Nephron progenitor cell (in vitro differentiated cells): ENCODE measurements at places on chromosomes 16 and 17.

DNA sequence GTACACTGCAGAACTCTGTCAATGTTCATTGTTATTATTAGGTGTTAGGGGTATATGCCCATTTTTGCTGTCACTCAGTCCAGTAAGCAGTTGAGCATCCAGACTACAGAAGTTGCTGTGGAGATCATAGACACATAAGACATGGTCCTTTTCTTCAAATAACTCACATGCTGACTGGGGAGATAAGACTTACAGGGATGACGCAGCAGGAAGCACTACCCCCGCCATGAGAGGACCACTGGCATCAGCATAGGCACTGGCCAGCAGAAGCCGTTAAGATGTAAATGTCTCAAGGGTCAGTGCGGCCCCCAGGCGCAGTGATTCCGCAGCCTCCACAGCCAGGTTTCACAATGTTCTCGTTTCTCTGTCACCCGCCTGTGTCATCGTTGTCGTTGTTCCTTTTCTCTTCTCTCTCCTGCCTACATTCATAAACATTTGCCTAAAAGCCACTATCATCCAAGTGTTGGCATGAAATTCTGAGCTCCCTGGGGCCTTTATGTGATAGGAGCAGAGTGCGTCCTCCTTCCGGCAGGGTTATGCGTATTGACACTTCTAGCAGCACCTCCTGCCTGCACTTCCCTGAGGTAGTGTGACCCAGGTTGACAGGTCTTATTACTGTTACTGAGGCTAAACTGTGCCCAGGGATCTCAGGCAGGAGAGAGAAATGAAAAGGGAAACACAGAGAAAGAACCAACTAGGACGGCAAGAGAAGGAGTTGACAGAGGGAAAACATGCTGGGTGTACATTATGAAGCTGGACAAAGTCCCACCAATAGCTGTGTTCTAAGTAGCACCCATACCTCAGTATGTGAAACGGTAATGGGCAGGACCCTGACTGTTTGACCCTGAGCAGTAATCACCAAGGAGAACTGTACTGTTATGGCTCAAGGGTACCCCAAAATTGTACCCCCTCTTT, 17.9 kb downstream of the TANGO6 start:
- DNase-seq, result no peak

- no peak for DNase-seq
Observed at GRCh38 chr17:80938556-80938955, 53.1 kb upstream of the CHMP6 start.

DNA sequence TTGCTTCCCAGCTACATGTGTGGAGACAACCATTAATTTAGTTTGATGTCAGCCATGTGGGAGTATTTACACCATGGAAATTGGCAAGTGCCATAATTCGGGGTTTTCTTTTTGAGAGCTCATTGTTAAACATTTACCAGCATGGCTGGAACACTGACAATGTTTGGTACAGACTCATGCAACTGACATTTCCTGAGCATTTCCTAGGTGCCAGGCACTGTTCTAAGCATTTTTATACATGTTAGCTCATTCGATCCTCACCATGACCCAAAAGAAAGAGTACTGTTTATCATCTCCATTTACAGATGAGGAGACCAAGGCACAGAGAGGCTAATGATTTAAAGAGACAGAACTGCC, 86.9 kb downstream of the FOXL1 start:
- no peak for DNase-seq

- no peak for DNase-seq
Observed at GRCh38 chr17:2028234-2028614, 1.7 kb upstream of the DPH1 start.

GRCh38 chr16:22075043-22075757, 17.1 kb upstream of the VWA3A start:
- no peak for DNase-seq

- DNase-seq, result no peak
Observed at GRCh38 chr17:55524440-55525220, 13.4 kb upstream of the SMIM36 start.

GRCh38 chr17:75367312-75367711, 38.2 kb downstream of the GRB2 start:
- no peak for DNase-seq

- peak; percentile 76 for DNase-seq
Observed at GRCh38 chr17:39239640-39240314, 14.0 kb upstream of the STAC2 start.

DNA sequence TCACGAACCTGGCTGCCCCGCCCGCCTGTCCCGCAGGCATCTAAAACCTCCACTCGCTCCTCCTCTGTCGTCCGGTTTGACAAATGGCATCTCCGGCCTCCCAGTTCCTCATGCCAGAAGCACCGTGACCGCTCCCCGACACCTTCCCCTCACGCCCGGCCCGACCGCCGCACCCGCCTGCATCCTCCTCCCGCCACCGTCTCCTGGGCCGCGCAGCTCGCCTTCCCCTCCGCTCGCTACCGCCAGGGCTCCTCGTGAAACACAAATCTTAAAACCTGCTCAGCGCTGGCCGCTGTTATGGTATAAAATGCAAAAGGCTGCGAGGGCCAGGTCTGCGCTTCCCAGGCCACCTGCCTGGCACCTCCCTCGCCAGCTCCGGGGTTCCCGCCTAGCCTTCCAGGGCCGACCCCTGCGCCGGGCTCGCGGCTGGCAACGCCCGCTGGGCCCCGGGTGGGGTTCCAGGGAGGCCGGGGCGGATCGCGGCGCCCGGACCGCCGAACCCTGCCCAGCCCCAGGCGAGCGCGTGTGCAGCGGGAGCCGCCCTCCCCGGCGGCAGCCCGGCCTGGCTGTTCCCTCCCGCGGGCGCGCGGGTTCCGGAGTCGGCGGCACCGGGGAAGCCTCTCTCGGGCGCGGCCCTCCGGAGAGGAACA, 488 bp downstream of the SPSB3 start:
- peak; percentile 61 for DNase-seq

GRCh38 chr17:50356418-50356817, 10.5 kb downstream of the XYLT2 start:
- no peak for DNase-seq

- DNase-seq, result no peak
Observed at GRCh38 chr17:30148376-30148775, 31.8 kb downstream of the NSRP1 start.

DNA sequence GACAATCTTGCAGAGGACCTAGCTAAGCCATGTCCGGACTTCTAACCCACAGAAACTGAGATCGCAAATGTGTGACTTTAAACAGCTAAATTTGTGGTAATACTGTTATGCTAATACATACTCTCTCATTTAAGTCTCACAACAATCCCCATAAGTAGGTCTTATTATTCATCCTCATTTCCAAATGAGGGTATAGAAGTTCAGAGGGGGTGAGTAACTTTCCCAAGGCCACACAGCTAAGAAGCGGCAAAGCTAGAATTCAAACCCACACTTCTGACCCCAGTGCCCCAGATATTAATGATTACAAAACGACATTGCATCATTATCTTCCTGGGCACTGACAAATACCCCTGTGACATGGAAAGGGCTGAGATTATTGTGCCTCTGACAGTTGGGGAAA, 81.4 kb downstream of the CNGB1 start:
- DNase-seq, result no peak

DNA sequence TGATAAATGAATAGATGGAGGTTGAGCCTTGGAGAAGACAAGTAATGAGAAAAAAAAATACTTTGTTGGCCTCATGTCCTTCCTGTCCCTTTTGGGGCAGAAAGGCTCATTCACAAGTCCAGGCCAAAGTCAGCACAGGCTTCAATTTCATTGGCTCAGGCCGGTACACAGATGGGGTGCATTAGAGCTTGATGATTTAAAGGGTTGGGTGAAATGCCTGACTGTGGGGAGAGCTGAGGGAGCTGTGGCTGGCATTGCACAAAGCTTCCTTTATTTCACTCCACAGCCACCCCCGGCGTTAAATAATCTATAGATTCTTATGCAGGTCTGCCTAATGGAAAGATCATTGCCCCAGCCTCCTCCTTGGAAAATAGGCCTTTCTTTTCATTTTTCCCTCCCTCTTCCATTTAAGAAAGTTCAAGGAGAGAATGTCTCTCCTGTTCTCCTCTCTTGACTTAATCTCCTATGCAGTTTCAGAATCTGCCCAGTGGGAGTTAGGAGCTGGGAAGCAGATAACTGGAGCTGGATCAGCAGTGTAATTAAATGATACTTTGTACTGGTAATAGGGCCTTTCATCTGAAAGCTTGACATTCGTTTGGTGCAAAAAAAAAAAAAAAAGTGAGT, 24.4 kb downstream of the YPEL2 start:
- no peak for DNase-seq

- DNase-seq, result no peak
Observed at GRCh38 chr17:6474906-6475305, 30.7 kb downstream of the PIMREG start.

- DNase-seq, result no peak
Observed at GRCh38 chr16:35184356-35184870, 1725.0 kb downstream of the TP53TG3F start.

DNA sequence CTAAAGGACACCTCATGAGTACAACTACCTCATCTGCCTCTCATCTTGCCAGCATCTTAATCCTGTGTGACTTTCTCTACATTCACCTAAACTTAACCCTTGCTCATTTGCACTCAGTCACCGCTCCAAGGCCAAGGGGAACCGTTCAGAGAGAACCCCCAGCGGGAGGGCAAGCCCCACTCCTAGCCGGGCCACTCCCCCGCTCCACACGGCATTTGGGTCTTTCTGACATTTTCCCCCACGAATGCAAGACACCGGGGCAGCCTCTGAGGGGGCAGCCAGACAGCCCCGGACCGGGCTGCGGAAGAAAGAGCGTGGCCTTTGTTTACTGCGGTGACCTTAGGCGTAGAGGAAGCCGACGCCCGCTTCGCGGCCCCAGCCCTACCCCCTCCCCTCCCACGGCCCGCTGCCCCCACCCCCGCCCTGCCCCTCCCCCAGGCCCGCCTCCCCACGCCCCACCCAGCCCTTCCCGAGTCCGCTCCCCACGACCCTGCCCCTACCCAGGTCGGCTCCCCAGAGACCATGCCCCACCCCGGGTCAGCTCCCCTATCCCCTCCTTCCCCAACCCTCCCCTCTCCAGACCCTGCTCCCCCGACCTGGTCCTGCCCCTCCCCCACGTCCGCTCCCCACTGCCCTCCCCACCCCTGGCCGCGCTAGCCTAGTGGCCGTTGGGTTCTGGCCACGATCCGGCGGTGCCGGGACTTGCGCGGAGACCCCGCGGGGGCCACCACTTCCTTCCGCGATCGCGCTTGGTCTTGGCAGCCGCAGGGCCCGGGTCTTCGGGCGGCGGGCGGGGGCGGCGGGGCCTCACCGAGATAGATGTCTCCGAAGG, 789 bp downstream of the CSNK1D start:
- peak; percentile 67 for DNase-seq

GRCh38 chr16:86089334-86089900, 190.5 kb downstream of the IRF8 start:
- DNase-seq, result no peak

DNA sequence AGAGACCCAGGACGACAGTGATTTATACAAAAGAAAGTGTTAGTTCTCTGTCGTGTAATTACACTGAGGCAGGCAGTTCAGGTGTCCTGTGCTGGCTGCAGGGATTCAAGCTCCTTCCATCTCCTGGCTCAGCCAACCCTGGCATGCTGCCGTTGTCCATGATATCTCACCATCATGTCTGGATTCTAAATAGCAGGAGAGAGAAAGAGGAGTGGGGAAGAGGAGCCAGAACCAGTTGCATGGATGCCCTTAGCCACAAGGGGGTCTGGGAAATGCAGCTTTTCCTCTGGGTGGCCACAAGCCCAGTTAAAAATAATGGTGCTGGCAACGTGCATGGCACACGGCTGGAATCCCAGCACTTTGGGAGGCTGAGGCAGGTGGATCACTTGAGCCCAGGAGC, 9.7 kb downstream of the C16orf54 start:
- DNase-seq, result no peak

GRCh38 chr16:23072769-23073549, 76.3 kb downstream of the USP31 start:
- no peak for DNase-seq

DNA sequence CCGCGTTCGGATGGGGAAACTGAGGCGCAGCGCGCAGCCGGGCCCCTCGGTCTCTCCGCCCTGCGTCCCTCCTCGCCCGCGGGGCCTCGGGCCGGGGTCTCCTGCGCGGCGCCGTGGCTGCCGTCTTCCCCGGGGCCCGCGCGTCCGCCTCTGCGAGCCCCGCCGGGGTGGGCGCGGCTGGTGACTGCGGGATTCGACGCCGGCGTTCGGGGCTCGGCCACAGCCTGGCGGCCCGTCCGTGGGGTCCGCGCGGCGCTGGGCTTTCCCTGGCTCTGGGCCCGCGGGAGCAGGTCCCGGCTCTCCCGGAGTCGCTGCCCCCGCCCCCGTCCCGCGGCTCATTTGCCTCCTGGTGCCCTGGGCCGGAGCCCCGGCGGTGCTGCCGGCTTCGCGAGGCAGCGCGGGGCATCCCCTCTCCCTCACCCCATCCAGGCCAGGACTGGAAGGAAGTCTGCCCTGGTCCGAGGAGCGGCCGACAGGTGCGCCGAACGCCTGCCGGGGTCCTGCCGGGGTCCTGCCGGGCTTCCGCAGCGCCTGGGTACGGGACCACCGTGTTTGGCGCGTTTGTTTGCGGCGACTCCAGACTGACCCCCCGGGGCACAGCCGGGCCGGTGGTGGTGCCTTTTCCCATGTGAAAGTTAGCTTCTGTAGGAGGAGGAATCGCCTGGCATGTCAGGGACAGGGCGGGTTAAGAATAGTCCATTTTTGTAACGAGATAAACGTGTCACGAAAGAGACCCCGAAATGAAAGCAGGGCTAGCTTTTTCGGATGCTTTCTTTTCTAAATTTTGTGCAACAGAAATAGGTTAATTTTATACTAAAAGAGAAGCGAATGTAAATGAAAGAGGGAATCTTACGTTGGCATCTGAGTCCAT, 671 bp downstream of the CHMP6 start:
- DNase-seq, result peak; percentile 58

DNA sequence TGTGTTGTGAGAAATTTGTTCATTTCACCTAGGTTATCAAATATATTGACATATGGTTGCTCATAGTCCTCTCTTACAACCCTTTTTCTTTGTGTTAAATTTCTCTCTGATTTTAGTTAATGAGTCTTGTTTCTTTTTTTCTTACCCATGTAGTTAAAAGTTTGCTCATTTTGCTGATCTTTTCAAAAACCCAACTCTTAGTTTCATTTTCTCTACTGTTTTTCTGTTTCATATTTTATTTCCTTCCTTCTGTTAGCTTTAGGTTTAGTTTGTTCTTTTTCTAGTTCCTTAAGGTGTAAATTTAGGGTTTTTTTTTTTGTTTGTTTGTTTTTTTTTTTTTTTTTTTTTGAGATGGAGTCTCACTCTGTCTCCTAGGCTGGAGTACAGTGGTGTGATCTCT, 42.4 kb downstream of the CEP112 start:
- DNase-seq, result no peak

DNA sequence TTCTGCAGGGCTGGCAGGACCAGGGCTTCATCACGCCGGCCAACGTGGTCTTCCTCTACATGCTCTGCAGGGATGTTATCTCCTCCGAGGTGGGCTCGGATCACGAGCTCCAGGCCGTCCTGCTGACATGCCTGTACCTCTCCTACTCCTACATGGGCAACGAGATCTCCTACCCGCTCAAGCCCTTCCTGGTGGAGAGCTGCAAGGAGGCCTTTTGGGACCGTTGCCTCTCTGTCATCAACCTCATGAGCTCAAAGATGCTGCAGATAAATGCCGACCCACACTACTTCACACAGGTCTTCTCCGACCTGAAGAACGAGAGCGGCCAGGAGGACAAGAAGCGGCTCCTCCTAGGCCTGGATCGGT, 1.4 kb downstream of the CDK5R1 start:
- DNase-seq, result no peak
